Activated CD4-positive, alpha-beta memory T cell treated with anti-CD3 and anti-CD28 coated beads, Interleukin-2, amount 10 ng/mL, durations not matched to agents 7 days and 5 days (primary cell): ENCODE measurements at places on chromosomes 3 and 15. TPM values are rescaled to one million over a fixed set of nuclear protein-coding genes. Genes with fewer than 3 reads are reported as not detected.

The CHRNA5 gene
- total RNA-seq, result 2.1 TPM

The CPNE9 gene
- total RNA-seq, result not detected

The TP53BP1 gene
- 28.1 TPM for total RNA-seq

The TGM5 gene
- 0.20 TPM for total RNA-seq

The CLN6 gene
- 41.3 TPM for total RNA-seq

The SEMA3G gene
- total RNA-seq, result 0.18 TPM

The ISG20 gene
- 337 TPM for total RNA-seq

DNA sequence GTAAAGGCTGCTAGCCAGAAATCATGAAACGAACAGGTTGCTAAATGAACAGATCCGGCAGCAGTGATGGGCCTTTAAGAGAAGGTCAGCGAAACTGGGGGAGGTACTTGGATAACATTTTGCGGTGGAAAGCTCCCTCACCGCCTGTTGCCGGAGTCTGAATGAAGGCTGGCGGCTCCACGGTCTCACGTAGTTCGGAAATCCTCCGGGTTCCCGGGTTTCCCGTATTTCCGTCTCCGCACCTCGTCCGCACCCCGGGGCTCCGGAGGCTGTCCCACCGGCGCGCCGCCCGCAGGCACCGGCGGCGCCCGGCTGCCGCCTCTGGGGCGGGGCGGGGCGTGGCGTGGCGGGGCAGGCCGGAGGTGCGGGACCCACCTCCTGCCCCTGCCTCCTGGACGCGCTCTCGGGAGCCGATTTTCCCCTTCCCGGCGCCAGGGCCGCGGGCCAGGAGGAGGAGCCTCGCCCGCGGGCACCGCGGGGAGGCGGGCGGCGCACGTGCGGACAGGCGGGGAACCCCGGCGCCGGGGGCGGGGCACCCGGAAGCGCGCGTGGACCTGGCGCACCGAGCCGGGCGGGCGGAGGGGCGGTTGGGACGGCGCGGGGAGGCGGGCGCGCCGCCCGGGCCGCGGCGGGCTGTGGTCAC, at the start of gene ZDHHC23:
Gene ZDHHC23, plus strand, starts transcription at position 642 of the 643 bp plus-strand sequence. CDS start 790 bp downstream, outside the sequence.
- peak within 1 kb of the TSS; percentile 75 for H3K4me3 ChIP-seq
- H3K36me3 ChIP-seq, result no peaks in the 10 kb centered on the region
- no peak within 1 kb of the TSS for H3K27ac ChIP-seq
- H3K27me3 ChIP-seq, result peaks cover 36% of the 10 kb centered on the region
- DNase-seq, result peak; percentile 68

- no peak overlapping the region for H3K27ac ChIP-seq
- no peak for DNase-seq
- H3K4me1 ChIP-seq, result peaks cover 37% of the 10 kb centered on the region
- H3K4me3 ChIP-seq, result no peak overlapping the region
- no peaks in the 10 kb centered on the region for H3K36me3 ChIP-seq
- peaks cover 31% of the 10 kb centered on the region for H3K27me3 ChIP-seq
Measured at GRCh38 chr3:194680888-194681615, 4.6 kb upstream of the FAM43A start.

DNA sequence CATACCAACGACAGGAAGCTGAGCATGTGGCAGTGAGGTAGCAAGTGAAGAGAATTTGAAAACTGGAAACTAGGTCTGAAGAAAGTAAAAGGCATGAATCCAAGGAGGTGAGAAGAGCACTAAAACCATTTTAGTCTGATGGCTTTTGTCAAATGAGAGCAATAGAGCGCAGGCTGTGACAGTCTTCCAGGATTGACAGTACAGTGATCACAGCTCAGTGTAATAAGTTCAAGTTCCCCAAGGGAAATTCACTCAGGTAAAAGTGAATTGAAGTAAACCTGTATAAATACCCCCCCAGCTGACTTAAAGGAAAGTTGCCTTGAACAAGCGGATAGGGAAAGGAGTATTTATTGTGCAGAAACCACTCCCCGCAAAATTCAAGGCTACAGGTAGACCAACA, 224.2 kb upstream of the CRBN start:
- H3K27ac ChIP-seq, result no peak overlapping the region
- no peaks in the 10 kb centered on the region for H3K36me3 ChIP-seq
- H3K27me3 ChIP-seq, result no peaks in the 10 kb centered on the region
- no peak overlapping the region for H3K4me3 ChIP-seq
- H3K4me1 ChIP-seq, result no peaks in the 10 kb centered on the region

- H3K4me3 ChIP-seq, result no peak overlapping the region
- H3K36me3 ChIP-seq, result no peaks in the 10 kb centered on the region
- H3K27ac ChIP-seq, result no peak overlapping the region
- no peak for DNase-seq
- H3K27me3 ChIP-seq, result no peaks in the 10 kb centered on the region
Measured at GRCh38 chr3:35659768-35660167, 20.4 kb downstream of the ARPP21 start.

DNA sequence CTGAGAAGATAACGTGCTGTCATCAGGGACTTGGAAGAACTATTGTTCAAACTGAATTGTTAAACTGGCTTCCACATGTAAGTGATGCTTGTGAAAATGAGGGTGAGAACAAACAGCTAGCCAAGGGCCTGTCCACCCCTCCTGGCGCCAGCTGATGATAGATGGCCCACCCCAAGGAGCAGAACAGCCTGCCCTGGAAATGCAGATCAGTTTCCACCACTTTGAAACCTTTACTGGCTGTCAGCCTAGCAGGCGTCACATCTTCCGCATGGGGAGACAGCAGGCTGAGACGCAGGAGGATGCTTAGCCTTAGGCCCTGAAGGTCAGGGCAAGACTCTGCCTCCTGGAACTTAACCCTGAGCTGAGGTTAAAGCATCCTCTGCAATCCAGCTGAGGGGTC, 6.4 kb upstream of the SLC51B start:
- H3K4me3 ChIP-seq, result no peak overlapping the region
- DNase-seq, result no peak
- H3K27ac ChIP-seq, result no peak overlapping the region
- H3K36me3 ChIP-seq, result no peaks in the 10 kb centered on the region
- peaks cover 11% of the 10 kb centered on the region for H3K27me3 ChIP-seq
- peaks cover 1% of the 10 kb centered on the region for H3K4me1 ChIP-seq

DNA sequence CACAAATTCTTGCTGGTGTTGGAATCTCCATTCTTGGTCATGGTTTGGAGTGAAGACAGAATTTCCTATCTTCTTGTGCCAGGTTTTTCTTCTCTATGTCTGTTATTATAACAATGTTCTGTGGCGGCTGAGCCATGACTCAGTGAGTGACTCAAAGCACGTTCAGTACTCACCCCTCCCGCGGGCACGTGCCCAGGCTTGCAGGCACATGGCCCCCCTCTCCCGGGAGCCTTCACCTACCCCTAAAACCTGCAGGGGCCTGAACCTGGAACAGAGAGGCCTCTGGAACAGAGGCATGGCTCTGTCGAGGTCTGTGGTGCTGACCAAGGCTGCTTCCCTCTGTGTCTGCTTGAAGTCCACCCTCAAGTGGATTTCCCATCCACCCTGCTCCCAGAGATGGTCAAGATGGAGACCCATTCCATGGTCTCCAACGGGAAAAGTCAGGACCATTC, 27.6 kb downstream of the PLXNB1 start:
- H3K27me3 ChIP-seq, result peaks cover 2% of the 10 kb centered on the region
- H3K36me3 ChIP-seq, result no peaks in the 10 kb centered on the region
- peaks cover 2% of the 10 kb centered on the region for H3K4me1 ChIP-seq
- no peak overlapping the region for H3K4me3 ChIP-seq
- no peak for DNase-seq

GRCh38 chr15:100645671-100646070, 43.3 kb downstream of the ASB7 start:
- peaks cover 4% of the 10 kb centered on the region for H3K36me3 ChIP-seq
- H3K4me1 ChIP-seq, result no peaks in the 10 kb centered on the region
- H3K27me3 ChIP-seq, result no peaks in the 10 kb centered on the region
- no peak overlapping the region for H3K4me3 ChIP-seq
- no peak overlapping the region for H3K27ac ChIP-seq
- DNase-seq, result no peak

GRCh38 chr3:159629329-159630084, 359.1 kb upstream of the IL12A start:
- H3K36me3 ChIP-seq, result no peaks in the 10 kb centered on the region
- H3K4me3 ChIP-seq, result no peak overlapping the region
- H3K27me3 ChIP-seq, result no peaks in the 10 kb centered on the region
- H3K4me1 ChIP-seq, result no peaks in the 10 kb centered on the region
- no peak for DNase-seq

DNA sequence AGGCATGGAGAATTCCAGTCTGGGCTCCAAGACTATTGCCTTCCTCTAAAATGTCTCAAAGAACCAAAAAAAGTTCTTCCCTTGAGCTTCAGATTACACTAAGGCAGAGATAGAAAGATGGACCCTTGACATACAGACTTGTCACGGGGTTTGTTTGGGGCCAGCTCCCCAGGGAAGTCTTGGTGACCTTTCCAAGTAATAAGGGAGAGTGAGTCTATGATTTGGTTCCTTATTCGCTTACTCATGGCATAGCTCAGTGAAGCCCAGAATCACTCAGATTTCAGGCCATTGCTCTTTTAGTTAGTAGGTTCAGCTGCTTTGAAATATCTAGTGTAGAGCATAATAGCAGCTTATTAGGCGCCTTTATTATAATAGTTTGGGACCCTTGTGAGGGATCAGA, 90.3 kb downstream of the PLCL2 start:
- DNase-seq, result no peak
- peaks cover 28% of the 10 kb centered on the region for H3K36me3 ChIP-seq
- H3K4me1 ChIP-seq, result no peaks in the 10 kb centered on the region
- no peak overlapping the region for H3K27ac ChIP-seq
- H3K27me3 ChIP-seq, result no peaks in the 10 kb centered on the region

- peaks cover 24% of the 10 kb centered on the region for H3K27me3 ChIP-seq
- H3K4me1 ChIP-seq, result no peaks in the 10 kb centered on the region
- H3K4me3 ChIP-seq, result no peak overlapping the region
Measured at GRCh38 chr15:59622289-59622688, 10.7 kb downstream of the GCNT3 start.

- H3K27me3 ChIP-seq, result no peaks in the 10 kb centered on the region
- H3K36me3 ChIP-seq, result peaks cover 12% of the 10 kb centered on the region
Measured at GRCh38 chr3:37118163-37118562, 56.2 kb downstream of the LRRFIP2 start.

DNA sequence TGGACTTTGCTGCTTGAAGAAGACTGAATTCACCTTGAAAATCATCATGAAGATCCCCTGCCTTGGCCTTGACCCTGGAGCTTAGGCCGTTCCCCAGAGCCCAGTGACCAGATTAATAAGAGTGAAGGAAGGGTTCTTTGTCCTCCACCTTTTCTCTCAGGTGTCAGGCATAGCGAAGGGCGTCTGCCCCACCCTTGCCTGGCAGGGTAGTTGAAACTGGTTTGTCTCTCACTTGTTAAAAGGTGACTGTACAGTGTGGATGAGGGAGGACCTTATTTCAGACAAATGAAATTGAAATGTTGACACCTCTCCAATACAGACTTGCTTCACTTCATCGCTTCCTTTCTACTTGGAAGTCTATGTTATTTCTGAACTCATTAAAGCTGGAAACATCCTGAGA, 223.7 kb upstream of the BHLHE40 start:
- no peak for DNase-seq
- peaks cover 65% of the 10 kb centered on the region for H3K4me1 ChIP-seq
- no peaks in the 10 kb centered on the region for H3K27me3 ChIP-seq

- no peaks in the 10 kb centered on the region for H3K27me3 ChIP-seq
- no peak overlapping the region for H3K4me3 ChIP-seq
- H3K36me3 ChIP-seq, result no peaks in the 10 kb centered on the region
- no peaks in the 10 kb centered on the region for H3K4me1 ChIP-seq
- no peak overlapping the region for H3K27ac ChIP-seq
Measured at GRCh38 chr3:105118905-105119304, 247.8 kb upstream of the ALCAM start.

DNA sequence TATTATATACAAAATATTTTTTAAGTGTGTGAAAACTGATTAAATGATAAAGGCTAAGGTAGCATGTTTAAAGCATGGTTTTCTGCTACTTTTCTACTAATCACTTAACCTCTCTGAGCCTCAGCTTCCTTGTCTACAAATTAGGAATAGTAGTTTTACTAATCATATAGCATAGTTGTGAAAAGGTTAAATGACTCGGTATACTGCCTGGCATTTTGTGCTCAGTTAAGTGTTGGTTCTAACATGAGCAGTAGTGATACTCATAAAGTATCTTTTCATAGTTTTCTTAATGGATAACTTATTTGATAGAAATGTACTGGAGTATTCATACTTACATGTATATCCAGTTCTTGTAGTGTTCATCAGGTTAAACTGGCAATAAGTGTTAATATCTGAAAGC, 13.6 kb downstream of the RASA2 start:
- H3K36me3 ChIP-seq, result peaks cover 45% of the 10 kb centered on the region
- no peaks in the 10 kb centered on the region for H3K27me3 ChIP-seq
- H3K4me1 ChIP-seq, result peaks cover 58% of the 10 kb centered on the region
- H3K27ac ChIP-seq, result peak overlapping the region; percentile 85
- H3K4me3 ChIP-seq, result no peak overlapping the region

GRCh38 chr3:24624938-24625681, 130.5 kb upstream of the THRB start:
- no peaks in the 10 kb centered on the region for H3K4me1 ChIP-seq
- H3K4me3 ChIP-seq, result no peak overlapping the region
- H3K36me3 ChIP-seq, result no peaks in the 10 kb centered on the region

- peaks cover 6% of the 10 kb centered on the region for H3K27me3 ChIP-seq
- peak overlapping the region; percentile 60 for H3K27ac ChIP-seq
- H3K4me1 ChIP-seq, result peaks cover 43% of the 10 kb centered on the region
- H3K4me3 ChIP-seq, result no peak overlapping the region
- H3K36me3 ChIP-seq, result peaks cover 3% of the 10 kb centered on the region
Measured at GRCh38 chr15:22780267-22780666, 6.2 kb upstream of the NIPA1 start.
